ENCODE measurements at places on chromosomes 2 and 18. TPM values are rescaled to one million over a fixed set of nuclear protein-coding genes. Genes with fewer than 3 reads are reported as not detected.

DNA sequence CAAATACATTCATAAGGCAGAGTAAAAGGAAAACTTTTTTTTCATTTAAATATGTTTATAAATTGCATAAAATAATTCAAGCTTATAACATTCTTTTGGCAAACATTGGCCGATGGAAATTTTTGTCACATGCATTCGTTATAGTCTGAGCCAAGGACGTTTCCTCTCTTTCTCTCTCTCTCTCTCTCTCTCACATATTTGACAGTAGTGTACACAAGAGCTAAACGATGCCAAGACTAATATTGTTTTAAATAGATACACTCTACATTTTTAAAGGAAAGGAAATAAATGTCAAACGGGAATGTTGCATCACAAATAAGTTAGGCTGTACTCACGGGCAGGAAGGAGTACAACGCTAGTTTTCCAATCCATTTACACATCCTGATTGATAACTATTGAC, 251.1 kb upstream of the SMIM21 start:
- DNase-seq = no peak

- DNase-seq = no peak
Observed at GRCh38 chr2:190514676-190515075, 19.8 kb downstream of the NEMP2 start.

- DNase-seq = no peak
Observed at GRCh38 chr2:224208007-224208406, 168.9 kb upstream of the SERPINE2 start.

DNA sequence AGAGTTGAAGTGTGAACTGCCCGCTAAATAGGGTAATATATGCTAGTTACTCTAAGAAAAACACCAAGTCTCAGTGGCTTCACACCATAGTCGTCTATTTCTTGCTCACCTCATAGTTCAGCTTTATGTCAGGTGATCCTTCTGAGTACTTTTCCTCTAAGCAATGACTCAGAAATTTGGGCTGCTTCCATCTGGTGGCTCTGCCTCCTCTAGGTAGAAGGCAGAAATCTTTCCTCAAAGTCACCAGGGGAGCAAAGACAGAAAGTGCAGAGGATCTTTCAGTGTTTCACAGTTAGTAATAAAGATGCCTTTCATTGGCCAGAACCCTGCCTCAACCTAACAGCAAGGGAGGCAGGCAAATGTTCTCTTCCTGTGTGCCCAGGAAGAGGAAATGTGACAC, 17.3 kb downstream of the CDH20 start:
- no peak for DNase-seq

Gene ETAA1
- 13.5 TPM for total RNA-seq

Data from activated CD8-positive, alpha-beta T cell treated with anti-CD3 and anti-CD28 coated beads for 36 hours (primary cell).